Dermis blood vessel endothelial cell (primary cell): ENCODE measurements at places on chromosomes 16 and 17. TPM values are rescaled to one million over a fixed set of nuclear protein-coding genes. Genes with fewer than 3 reads are reported as not detected.
A peak's percentile ranks its signal among the peaks of the same experiment; 100 is the strongest.

Gene CEMP1
- total RNA-seq: not detected in 2 replicates

Gene GDPD3
- 1.1 and 2.2 TPM in 2 replicates for total RNA-seq

Gene ITGAD
- total RNA-seq: not detected in 2 replicates

Gene CHST4
- total RNA-seq: not detected in 2 replicates

Gene ZNF207
- 115 and 117 TPM in 2 replicates for total RNA-seq

Gene ZSCAN10
- not detected in 2 replicates for total RNA-seq

Gene ALOX12B
- not detected in 2 replicates for total RNA-seq

Gene NUPR1
- 3.8 and 4.9 TPM in 2 replicates for total RNA-seq

Gene KCTD2
- 17.4 and 22.8 TPM in 2 replicates for total RNA-seq

Gene METTL9
- 200 and 265 TPM in 2 replicates for total RNA-seq

Gene CFAP20
- 57.9 and 82.7 TPM in 2 replicates for total RNA-seq

Gene CD300E
- total RNA-seq: not detected in 2 replicates

Gene ENO3
- 3.3 and 7.0 TPM in 2 replicates for total RNA-seq

Gene TEX19
- total RNA-seq: 0.05 TPM in 1 of 2 replicates, not detected in the other

Gene NHLRC4
- total RNA-seq: 1.9 and 2.7 TPM in 2 replicates

Gene CCL8
- 0.05 and 0.17 TPM in 2 replicates for total RNA-seq

Gene GAS2L2
- total RNA-seq: 0.05 and 0.17 TPM in 2 replicates

Gene PDE6G
- 3.4 and 4.1 TPM in 2 replicates for total RNA-seq

- no peak for DNase-seq
Observed at GRCh38 chr16:86499889-86500707, 10.2 kb upstream of the FOXF1 start.

DNA sequence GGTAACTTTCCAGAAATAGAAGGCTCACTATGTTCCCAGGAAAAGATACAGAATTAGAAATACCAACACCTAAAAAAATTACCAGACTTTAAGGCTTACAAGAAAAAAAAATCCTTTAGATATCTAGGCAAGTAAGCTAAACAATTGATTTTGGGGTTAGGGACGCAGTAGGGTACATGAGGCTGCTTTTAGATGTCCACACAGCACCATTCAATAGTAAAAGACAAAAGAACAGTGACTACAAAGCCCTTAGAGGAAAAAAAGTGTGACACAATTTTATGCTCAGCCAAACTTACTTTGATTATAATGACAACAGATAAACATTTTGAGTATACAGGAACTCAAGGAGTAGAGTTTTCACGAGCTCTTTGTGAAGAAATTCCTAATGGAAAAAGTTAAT is 29.9 kb downstream of the METTL16 start:
- DNase-seq: no peak

GRCh38 chr16:89534252-89534756 is 26.1 kb downstream of the SPG7 start:
- peak; percentile 64 for DNase-seq

- no peak for DNase-seq
Observed at GRCh38 chr16:85514295-85514597, 98.9 kb upstream of the GSE1 start.

DNA sequence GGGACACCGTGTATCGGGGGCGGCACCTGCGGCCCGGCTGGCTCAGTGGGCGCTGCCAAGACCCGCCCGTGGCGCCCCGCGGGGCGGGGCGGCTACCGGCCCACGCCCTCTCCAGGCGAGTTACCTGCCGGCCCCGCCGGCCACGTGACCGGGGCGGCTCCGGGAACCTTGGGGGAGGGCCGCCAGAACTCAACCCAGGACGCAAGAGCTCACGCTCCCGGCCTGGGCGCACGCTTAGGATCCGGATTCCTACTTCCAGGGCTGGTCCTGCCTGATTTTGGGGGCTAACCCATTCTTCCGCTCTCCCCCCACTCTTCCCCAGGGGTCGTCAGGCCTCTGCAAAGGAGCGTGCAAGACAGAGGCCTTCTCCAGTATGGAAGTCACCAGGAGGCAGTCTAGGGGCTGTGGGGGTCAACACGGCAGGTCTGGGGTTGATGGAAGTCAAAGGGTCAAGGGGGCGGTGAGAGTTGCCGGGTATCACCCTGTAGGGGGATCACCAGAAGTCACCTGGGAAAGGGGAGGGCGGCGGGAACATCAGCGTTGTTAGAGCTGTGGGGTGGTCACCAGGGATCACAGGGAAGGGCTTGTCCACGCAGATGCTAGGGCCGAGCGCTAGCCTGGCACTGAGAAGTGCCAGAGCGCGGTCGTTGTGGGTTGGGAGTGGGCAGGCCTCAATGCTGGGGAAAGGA is 354 bp upstream of the ESRP2 start:
- DNase-seq: no peak

GRCh38 chr16:64098451-64098850 is 1023.4 kb downstream of the CDH11 start:
- no peak for DNase-seq

DNA sequence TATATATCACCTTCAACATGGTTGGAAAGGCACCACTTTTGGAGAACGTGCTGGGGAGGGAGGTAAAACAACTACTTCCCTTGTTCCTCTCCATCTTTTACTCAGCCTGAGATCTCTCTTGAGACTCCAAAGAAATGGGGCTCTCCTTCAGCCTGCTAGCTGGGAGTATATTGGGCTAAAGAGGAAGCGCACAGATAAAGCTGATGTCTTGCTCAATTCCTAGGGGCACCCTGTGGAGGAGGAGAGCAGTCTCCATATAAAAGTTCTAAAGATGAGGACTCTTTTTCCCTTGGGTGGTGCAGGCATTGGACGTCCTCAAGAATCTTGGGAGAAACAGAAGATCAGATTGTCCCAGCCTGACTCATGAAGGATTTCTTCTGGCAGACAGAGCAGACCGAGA is 4.6 kb upstream of the ETV4 start:
- DNase-seq: no peak

DNA sequence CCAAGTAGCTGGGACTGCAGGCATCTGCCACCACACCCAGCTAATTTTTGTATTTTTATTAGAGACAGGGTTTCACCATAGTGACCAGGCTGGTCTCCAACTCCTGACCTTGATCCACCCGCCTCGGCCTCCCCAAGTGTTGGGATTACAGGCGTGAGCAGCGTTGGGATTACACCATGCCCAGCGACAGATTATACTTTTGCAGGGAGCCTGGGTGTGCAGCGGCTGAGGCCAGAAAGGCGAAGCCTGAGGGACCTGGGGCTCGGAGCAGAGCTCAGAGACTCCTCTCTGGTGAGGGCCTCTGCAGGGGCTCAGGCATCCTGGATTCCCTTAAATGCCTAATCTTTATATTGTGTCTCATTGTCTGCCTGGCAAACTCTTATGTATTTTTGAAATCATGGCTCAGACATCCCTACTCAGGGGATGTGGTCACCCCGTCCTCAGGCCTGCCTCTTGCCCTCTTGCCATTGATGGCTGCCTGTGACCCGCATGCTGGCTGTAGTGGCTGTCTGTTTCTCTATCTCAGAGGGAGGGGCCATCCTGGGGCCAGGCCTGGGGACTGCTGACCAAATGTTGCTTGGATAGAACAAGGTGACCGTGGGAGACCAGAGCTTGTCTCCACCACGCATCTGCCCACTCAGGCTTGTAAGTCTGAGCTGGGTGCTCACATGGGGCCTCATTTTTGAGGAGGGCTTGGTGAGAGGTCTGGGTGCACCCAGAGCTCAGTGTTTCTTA is 42.6 kb downstream of the B9D1 start:
- no peak for DNase-seq

DNA sequence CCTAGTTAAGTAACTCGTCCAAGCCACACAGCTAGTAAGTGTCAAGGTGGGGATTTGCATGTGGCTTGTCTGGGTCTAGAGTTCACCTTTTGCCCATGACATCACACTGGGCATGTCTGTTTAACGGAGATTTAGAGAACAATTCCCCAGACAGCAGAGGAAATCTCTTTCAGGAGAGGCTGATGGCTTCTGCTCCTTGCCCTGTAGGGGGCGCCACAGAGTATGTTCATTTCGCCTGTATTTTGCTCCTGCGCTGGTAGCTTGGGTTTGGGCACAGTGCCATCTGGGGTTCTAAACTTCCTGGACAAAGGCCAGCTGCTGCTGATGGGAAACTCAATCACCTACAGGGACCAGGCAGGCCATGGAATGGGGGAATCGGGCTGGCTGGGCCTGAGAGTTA is 20.4 kb downstream of the OTOA start:
- peak; percentile 17 for DNase-seq

DNA sequence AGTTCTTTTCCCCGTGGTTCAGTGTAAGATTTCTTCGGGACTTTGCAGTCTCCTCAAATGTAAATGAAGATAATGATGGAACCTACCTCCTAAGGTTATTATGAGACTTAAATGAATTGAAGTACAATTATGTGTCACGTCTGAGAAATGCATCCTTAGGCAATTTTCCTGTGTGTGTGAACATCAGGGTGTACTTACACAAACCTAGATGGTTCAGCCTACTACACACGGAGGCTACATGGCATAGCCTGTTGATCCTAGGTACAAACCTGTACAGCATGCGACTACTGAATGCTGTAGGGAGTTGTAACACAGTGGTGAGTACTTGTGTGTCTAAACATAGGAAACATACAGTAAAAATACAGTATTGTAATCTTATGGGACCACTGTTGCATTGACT is 1.1 kb upstream of the FAM20A start:
- no peak for DNase-seq

DNA sequence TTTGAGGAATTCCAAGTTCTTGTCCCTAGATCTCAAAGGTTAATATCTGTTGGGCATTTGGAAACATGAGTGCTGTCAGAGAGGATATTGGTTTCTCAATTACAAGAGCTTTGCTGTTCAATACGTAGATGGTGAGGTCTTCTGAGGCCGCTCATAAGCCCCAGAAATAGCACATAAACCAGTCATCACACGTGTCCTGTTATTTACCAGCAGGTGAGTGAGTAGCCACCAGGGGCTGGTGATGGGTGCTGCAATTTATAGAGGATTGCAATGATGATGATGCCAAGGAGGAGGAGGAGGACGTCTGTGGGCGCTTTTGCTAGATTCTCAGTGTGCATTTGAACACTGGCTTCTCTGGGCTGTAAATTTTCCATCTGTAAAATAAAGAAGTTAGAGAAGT is 89.0 kb downstream of the SALL1 start:
- no peak for DNase-seq

DNA sequence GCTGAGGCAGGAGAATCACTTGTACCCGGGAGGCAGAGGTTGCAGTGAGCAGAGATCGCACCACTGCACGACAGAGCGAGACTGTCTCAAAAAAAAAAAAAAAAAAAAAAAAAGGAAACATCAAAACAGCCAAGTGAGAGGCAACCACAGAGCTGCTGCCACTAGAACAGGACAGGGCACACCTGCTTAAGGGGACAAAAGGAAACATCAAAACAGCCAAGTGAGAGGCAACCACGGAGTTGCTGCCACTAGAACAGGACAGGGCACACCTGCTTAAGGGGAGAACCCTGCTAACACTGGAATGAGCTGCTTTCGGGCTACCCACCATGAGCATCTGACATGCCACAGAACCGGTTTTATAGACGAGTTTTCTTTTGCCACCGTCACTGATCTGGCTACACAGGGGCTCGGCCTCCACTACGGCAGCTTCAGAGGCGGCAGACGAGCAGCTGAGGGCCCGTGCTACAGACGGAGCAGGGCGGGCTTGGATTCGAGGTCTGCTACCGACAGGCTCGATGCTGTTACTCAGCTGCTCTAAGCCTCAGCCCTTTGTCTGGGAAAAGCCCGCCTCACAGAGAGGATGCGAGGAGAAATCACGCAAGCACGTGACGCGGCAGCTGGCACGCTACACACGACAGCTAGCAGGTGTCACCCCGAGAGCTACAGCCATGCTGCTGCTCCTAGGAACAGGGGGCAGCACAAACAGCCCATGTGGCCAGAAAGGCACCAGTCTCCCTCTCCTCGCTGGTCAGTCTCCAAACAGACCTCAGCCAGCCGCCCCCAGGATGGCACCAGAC is 2.0 kb downstream of the P4HB start:
- no peak for DNase-seq

GRCh38 chr16:19114359-19115147 is 789 bp downstream of the ITPRIPL2 start:
- peak; percentile 82 for DNase-seq

- no peak for DNase-seq
Observed at GRCh38 chr17:50692448-50693035, 15.2 kb downstream of the ANKRD40 start.

- DNase-seq: peak; percentile 19
Observed at GRCh38 chr17:38693700-38694329, 11.3 kb upstream of the MLLT6 start.

DNA sequence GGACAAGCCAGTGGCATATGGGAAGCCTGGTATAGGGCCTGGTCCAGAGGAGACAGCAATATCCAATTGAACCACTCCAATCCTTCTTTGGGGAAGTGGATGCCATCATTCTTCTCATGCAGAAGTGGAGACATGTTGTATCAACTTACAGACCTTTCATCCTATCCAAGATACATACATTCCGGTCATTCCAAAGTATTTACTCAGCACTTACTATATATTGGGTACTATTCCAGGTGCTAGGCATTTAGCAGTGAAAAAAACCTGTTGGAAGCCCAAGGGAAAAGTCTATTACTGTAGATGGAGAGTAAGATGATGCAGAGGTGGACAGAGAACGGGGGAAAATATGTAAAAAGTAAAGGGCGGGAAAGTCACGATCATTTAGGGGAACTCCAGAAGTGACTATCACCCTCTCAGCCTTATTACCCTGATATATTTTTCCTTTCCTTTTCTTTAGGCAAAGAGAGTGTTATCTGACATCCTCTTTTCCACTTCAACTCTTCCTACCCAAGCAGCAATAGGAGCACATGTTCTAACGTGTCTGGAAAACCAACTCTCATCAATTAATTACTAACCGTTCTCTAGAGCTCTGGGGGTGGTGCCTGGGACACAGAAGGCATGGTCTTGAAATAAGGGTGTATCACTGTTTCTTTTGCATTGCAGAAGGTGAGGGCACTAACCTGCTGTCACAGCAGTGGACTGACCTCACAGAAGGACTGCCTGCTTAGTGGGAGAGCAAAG is 210.1 kb upstream of the MAF start:
- DNase-seq: no peak

GRCh38 chr17:53724726-53725125 is 98.0 kb upstream of the KIF2B start:
- no peak for DNase-seq

- DNase-seq: peak; percentile 89
Observed at GRCh38 chr16:68287276-68288251, 23.2 kb downstream of the SLC7A6OS start.

- DNase-seq: no peak
Observed at GRCh38 chr16:76946879-76947278, 244.1 kb upstream of the MON1B start.

- DNase-seq: peak; percentile 40
Observed at GRCh38 chr17:42163113-42163512, 8.3 kb upstream of the RAB5C start.
